ENCODE measurements at places on chromosomes 11 and 22.

GRCh38 chr11:107816028-107816427 lies 42.6 kb downstream of the SLC35F2 start:
- DNase-seq, result no peak

DNA sequence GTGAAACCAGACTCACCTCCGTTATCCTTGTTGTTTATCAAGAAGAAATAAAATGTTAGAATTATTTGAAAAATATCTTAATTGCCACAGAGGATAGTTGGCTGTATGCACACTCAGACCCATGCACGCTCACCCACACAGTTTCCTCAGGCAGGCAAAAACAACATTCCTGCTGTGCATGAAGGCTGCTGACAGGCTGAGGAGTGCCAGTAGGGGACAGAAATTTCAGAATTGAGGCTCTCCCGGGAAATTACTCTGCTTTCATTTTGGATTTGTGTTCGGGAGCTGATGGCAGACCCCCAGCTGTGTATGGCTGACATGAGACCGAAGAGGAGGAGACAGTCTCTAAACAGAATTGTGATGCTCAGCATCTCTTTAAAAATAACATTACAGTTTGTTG lies 87.5 kb downstream of the AMOTL1 start:
- DNase-seq, result no peak

GRCh38 chr11:78094250-78094649 lies 14.6 kb upstream of the NDUFC2 start:
- DNase-seq, result no peak

- DNase-seq, result no peak
Measured at GRCh38 chr11:102521121-102521520, 9.4 kb downstream of the MMP7 start.

DNA sequence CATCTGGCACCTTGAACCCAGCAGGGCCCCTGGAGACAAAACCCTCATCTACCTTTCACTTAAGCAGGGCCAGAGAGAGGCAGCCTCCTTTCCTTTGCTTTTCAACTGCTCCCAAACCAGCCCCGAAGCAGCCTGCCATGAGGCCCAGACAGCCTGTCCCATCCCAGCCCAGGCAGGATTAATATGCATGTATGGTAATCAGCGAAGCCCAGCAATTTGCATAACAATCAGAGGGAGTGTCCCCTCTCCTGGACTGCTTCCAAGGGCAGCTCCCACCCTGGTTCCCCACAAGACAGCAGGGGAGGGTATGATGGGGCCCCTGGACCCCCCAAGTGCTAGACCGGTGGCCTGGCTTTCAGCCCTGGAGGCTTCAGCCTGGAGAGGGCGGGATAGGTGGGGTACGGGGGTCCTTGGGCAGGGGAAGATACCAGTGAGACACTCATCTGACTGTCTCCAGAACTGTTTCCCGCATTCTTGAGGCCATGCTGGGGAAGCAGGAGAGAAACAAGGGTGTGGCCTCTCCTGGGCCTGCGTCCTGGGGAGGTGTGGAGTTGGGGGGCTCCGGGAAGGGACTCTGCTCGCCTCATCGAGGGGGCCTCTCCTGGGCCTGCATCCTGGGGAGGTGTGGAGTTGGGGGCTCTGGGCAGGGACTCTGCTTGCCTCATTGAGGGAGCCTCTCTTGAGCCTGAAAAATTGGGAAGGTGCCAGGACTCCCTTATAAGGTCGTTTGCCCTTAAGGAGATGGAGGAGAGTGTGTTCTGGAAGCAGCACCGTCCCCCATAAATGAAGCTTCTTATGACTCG lies 93.2 kb upstream of the PRR5 start:
- no peak for DNase-seq

DNA sequence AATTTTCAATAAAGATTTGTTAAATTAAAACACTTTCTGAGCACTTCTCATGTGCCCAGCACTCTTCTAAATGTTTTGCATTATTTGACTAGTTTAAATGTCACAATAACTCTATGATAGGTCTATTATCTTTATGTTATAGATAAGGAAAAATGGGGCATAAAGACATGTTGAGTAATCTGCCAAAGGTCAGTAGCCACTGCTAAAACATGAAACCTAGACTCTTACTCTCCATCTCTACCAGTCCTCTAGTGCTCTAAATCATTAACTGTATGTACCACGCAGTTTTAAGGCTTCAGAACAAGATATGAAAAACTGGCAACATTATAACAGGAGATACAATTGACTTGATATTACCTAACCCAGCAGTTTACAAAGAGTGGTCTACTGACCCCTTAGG lies 6.9 kb downstream of the RAB6A start:
- no peak for DNase-seq

DNA sequence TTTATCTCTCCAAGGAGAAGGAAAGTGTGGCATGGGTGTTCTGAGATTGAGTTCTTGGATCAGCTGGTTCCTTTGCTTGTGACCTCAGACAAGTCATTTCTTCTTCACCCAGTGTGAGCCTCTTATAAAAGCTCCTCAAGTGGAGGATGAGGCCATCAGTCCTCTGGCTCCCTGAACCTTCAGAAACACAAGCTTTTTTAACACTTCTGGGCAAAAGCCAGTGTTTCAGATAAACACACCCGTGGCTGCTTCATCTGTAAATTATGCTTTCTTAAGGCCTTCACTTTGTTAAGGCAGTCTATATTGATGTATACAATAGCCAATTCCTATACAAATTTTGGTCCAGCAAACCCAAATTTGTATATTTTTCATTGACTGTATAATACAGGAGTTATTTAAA lies 179.9 kb downstream of the DBX1 start:
- no peak for DNase-seq

- DNase-seq, result peak; percentile 79
Measured at GRCh38 chr11:122628810-122629555, 26.5 kb upstream of the UBASH3B start.

GRCh38 chr11:103338621-103339484 lies 229.6 kb downstream of the DYNC2H1 start:
- no peak for DNase-seq

DNA sequence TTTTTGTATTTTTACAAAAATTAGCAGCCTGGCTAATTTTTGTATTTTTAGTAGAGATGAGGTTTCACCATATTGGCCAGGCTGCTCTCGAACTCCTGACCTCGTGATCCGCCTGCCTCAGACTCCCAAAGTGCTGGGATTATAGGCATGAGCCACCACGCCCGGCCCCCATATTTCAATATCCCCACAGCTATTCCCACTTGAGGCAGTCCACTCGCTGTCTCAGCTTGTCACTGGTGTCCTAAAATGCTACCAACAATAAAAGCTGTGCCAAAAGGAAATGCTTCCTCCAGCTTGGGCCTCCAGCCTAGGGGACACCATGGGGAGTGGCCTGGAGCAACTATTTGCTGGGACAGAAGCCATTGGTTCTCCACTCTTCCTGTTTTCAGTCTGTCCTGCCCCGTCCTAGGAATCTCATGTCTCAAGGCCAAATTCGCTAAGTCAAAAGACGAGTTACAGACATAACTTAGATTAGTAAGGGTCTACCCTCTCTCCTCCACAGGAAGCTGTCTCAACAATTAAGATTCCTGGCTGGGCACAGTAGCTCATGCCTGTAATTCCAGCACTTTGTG lies 7.3 kb upstream of the SPINDOC start:
- no peak for DNase-seq

DNA sequence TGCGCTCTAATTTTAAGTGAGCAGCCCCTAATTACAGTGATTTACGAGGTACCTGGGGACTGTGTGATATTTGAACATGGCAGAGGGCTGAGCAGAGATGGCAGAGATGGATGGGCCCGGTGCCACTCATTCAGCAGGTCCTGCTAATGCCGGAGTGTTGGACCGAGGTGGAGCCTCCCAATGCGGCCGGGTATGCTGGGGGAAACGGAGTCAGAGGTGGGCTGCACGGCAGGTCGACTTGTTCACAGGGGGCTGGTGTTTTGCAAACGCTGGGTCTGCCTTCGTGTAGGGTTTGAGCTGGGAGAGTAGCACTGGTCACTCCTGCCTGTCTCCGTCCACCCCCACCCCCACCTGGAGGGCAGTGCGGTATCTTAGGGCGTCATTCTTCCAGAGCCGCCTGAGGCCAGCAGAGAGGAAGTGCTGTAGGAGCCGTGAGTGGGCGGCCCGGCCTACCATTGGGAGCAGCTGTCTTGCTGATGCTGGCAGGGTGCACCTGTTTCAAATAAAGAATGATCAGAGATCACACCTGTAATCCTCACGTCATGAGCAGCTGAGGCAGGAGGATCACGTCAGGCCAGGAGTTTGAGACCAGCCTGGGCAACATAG lies 122.6 kb downstream of the IGLL1 start:
- DNase-seq, result no peak

GRCh38 chr11:8799273-8799672 lies 111.7 kb upstream of the AKIP1 start:
- DNase-seq, result no peak

DNA sequence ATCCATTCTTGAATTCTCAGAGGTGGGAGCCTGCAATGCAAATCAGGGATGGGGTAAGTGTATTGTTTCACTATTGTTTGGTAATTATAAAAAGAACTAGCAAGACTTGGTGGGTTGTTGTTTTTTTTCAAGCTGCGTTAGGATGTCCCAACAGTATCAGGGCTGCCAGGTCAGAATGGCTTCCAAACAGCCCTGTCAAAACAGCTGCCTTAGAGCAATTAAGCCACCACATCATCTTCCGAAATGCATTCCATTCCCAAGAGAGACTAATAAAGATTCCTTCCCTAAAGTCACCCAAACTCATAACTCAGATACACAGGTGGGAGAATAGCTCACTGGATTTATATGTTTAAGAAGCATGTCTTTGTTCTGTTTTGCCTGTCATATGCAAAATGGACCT lies 23.5 kb downstream of the BBOX1 start:
- DNase-seq, result no peak

GRCh38 chr11:21415606-21416005 lies 746.2 kb downstream of the NELL1 start:
- no peak for DNase-seq

- no peak for DNase-seq
Measured at GRCh38 chr11:122847466-122847865, 9.2 kb downstream of the CRTAM start.

DNA sequence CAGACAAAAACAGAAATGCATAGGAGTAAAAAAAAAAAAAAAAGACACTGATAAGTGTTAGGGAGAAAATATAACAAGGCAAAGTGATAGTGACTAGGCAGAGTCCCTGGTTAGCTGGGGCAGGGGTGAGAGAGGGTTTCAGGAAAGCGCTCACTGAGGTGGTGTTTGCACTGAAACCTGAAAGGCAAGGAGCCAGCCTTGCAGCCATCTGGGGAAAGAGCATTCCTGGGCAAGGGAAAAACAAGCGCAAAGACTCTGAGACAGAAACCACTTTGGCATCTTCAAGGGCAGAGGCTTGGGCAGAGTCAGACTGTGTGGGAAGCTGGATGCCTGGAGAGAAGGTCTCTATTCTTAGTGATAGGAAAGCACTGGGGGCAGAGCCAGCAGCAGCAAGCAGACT lies 14.5 kb downstream of the CLMP start:
- DNase-seq, result no peak

DNA sequence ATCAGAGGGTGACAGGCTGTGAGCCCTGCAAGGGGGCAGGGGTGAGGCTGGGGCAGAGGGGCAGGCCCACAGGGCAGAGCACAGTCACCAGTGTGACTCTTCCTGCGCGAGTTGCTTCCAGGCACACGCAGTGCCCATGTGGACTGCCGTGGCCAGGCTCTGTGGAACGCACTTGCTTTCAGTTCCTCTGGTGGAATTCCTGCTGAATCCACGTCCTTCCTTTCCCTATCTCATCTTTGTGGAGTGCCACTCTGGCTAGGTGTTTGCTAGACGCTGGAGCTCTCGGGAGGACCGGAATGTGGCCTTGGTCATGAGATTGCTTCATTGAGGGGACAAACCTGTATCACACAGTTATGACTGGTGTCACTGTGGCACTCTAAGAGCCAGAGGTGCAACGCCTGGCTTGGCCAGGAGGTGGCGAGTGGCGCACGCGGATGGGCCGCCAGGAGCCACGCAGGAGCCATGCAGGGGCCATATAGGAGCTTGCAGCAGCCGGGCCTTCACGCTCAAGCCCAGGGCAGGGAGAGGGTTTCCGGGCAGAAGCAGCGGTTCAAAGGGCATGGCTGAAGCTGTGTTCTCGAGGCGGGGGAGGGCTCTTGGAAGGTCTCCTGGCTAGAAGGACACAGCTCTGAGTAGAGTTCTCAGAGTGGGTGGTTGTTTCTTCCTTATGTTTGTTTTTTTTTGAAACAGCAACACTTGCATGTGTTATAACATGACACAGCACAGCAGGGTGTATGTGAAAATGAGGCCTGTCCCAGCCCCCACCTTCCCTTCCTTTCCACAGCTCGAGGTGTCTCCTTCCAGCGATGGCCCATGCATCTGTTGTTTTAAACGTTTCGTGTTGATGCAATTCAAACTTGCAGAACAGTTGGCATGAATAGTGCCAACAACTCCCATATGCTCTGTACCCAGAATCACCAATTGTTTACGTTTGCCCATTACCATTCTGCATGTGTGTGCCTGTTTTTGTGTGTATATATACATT lies 36.2 kb downstream of the TBC1D22A start:
- DNase-seq, result peak; percentile 86

GRCh38 chr11:64096835-64097234 lies 61.1 kb downstream of the FLRT1 start:
- no peak for DNase-seq

- peak; percentile 71 for DNase-seq
Measured at GRCh38 chr11:11798586-11799438, 43.0 kb upstream of the USP47 start.

GRCh38 chr11:84922212-84922805 lies 704.8 kb downstream of the DLG2 start:
- no peak for DNase-seq

DNA sequence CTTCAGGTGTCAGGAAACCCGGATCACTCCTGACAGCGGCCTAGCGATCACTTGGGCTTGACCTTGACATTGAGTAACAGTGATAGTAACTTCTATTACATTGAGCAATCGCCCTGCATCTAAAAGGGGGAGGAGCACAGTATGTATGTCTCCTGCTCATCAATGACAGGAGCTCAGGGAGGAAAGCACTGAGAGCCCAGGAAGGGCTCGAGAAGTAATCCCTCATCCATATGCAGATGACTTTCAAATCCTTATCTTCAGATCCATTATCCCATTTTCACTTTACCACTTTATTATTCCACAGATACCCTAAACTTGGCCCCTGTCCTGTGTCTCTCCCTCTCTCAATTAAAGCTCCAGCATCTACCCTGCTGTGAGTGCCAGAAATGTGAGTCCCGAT lies 47.8 kb downstream of the ABTB2 start:
- no peak for DNase-seq

DNA sequence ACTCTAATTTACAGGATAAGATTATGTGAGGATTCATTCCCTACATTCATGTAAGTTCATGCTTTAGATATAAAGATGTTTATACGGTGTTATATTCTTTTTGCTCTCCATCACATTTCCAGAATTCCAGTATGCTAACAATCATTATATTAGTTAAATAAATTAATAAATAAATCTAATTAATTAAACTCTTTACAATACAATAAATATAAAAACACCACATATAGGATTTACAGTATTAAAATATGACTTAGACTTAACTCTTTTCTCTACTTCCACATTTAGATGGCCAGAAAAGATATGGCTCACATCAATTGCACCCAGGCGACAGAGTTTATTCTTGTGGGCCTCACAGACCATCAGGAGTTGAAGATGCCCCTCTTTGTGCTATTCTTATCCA lies at the start of gene OR8U1:
Gene OR8U1, plus strand, starts transcription at position 301 of the 400 bp plus-strand sequence. Its CDS starts 0 bp downstream, at position 301.
- DNase-seq, result no peak
